Activated naive CD4-positive, alpha-beta T cell (primary cell): ENCODE measurements at places on chromosomes 6 and 20.

GRCh38 chr6:75691012-75691411 is 58.0 kb upstream of the MYO6 start:
- DNase-seq: no peak

DNA sequence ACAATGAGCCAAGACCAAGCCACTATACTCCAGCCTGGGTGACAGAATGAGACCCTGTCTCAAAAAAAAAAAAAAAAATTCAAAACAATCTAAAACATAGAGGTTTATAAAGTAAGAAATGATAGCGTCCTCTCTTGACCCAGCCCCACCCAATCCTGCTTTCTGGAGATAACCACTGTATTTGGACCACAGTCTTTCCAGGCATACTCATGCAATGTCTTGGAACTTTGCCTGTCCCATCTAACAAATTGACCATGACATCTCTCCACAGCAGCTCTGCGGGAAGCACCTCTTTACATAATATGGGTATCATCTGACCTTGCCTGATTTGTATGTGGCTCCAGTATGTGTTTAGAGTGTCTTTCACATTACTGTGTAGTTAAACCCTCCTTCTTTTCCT is 9.1 kb upstream of the SHLD1 start:
- no peak for DNase-seq

DNA sequence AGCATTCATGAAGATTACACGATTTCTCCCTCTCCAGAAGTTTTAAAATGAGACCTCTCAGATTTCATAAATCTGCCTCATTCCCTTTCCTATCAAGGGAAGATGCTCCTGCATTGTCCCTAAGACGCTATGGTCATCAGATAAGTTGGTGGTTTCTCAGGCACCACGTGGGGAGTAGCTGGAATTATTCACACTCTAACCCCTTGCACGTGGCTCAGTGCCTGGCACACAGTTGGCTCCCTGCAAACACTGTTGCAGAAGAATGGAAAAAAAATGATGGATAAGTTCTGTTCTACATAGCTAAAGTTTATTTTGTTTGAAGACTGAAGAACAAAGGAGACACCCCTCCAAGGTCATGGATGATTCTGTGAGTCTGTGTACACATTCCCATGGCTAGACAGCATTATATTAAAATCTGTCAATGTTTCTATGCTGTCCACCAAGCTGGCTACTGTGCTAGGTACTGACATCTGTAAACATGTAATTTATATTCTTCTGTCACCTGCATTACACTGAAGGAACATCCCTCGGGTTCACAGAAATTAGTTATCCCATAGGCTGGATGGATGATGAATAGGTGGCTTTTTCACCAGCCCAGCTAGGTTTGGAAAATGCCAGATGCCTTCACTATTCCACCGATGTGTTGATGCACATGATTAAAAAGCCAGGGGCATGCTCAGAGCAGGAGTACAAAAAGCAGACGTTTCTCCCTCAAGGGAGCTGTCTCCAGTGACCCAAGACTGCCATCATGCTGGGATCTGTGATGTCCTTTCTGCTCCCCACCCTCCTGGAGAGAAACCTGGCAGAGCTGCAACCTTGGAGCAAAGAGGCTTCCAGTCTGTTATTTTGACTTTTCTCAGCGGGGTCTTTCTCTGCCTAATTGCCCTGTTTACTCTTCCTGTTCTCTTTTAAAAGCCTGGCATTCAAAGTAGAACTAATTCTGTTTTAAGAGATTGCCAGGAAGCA is 610.5 kb downstream of the UTRN start:
- no peak for DNase-seq

DNA sequence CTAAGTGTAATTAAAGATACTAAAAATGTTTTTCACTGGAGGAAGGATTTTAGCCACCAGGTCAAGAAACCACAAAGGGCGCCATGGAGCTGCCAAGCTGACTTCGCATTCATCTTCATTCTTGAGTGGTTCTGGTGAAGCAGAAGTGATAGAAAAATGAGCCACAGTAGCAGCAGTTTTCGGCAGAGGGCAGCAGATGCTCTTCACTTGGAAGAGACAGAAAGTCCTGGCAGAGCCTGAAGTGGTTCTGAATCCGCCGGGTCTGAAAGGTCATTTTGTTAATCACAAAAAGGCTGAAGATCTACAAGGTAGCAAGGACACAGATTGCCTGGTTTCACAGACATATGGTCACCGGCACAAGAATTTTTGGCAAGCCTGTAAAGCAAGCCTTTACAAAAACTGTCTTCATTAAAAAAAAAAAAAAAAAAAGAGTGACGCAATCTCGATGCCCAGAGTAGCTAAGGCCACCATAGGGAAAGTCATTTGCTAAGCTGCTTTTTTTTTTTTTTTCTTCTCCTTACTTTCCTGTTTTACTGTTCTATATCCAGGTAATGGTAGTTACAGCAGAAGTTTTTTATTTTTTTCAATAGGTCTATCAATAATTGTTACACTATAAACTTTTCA is 345.1 kb upstream of the AGPAT4 start:
- DNase-seq: no peak

DNA sequence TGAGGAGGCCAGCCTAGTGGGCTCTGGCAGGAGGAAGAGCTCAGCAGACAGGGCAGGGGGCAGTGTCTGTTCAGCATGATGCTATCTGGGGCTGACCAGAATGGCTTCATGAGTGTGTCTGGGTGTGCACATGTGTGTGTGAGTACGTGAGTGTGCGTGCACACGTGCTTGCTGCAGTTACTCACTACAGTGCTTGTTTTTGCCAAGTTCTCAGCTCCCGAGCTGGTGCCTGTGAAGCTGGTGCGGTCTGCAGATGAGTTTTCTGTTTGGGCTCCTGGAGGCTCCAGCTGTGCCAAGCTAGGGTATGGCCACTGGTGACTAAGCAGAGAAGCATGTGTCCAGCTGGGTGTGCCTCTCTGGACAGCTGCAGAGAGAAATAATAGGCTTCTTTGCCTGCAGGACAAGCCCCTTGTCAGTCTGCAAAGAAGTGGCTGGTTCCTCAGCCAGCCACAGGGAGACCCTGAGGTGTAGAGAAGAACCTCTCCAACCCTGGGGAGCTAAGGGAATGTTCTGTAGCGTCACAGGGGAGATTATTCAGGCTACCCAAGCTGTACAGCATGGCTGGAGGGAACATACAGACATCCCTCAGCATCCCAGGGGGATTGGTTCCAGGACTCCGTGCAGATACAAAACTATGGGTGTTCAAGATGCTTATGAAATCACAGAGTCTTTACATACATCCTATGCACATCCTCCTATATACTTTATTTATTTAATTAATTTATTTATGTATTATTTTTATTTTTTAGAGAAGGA is 40.2 kb upstream of the FAM50B start:
- no peak for DNase-seq

DNA sequence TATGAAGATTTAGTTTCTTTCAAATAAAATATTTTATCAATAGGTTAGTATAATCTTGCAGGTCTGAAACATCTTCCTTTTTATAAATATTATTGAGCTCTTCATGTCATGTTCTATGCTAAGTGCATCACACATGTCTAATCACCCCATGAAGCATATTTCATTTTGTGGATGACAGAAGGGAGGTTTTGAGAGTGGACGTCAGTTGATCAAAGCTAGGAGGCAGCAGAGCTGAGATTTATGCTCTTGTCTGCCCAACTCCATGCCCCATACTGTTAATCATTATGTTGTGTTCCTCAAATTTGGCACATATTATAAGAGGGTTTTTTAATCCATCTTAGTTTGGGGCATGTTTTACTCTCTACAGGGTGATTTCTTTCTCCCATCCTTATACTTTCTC is 22.7 kb downstream of the DSE start:
- no peak for DNase-seq

GRCh38 chr6:156026486-156027247 is 571.0 kb upstream of the NOX3 start:
- DNase-seq: no peak

DNA sequence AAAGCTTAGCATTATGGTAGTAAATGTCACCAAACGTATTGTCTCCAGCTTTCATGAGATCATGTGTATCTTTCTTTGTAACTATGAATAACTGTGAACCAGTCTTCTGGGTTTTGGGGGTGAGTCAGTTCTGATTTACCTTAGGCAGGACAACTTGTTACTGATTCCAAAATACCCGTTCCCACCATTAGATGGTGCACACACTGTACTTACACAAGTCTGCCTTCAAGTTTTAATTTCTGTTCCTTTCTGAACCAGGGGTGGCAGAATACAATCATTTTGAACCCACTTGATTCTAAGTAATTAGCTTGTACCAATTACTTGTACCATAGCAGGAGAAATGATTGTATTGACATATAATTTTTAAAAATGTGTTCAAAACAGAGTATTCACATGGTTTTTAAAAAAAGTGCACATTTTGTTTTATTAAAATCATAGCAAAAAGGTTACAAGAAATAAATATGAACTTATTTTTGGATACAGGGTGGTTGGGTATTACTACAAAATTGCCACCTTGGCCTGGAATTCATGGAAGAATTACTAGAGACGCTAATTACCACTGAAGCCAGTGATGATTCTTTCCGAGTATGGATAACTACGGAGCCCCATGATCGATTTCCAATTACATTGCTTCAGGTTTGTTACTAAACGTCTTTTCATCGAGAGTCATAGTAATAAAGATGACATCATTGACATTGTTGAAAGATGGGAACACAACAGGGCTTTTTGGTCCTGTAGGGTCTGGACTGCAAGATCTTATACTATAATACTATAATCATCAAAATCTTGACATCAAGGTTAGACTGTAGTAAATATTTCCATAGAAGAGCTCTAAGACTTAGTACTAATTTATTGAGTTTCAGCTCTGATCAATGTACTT is 75.2 kb upstream of the GLP1R start:
- no peak for DNase-seq

GRCh38 chr6:107716688-107717089 is 107.4 kb downstream of the SCML4 start:
- no peak for DNase-seq

DNA sequence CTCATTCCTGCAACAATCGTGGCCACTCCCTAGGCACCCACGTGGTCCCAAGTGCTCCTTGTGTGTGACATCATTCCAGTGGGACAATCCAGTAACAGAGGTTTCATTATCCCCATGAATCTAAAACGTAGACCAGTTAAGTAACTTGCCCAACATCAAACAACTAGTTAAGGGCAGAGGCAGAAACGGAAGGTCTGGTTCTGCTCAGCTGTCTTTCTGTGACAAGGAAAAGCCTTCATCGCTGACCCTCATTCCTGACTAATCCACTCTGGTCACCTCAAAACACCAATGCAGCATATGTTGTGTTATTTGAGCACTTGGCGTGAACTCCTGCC is 261.4 kb upstream of the JARID2 start:
- no peak for DNase-seq

GRCh38 chr20:13777171-13777601 is 7.5 kb downstream of the ESF1 start:
- DNase-seq: no peak

- DNase-seq: no peak
These were observed 51.3 kb downstream of the PTPN1 start for GRCh38 chr20:50561379-50562078.

GRCh38 chr20:63682384-63683139 is 13.9 kb upstream of the TNFRSF6B start:
- DNase-seq: no peak

GRCh38 chr6:158226655-158227512 is 58.7 kb downstream of the GTF2H5 start:
- DNase-seq: no peak

DNA sequence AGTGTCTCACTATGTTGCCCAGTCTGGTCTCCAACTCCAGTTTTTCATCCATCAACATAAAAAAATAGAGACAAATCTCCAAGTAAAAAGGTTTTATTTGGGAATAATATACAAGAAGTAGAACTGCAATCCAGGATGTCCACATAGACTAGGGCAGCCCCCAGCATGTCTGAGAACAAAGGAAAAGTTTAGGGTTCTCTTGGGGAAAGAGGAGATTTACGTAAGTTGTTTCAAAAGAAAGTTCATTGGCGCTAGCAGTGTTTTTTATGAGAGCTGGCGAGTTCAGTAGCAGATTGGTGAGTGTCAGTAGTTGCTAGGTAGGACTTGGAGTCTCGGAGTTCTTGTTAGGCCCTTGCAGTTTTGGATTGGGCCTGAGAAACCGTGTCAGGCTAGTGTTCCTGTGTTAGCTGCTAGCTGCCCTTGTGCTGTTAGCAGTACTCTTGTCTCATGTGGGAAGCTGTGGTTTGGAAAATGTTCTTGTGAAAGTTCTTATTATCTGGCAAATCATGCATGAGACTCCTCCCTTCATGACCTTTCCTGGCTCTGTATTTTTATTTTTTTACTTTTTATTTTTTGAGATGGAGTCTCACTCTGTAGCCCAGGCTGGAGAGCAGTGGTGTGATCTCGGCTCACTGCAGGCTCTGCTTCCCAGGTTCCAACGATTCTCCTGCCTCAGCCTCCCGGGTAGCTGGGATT is 24.7 kb downstream of the TTLL9 start:
- DNase-seq: no peak

DNA sequence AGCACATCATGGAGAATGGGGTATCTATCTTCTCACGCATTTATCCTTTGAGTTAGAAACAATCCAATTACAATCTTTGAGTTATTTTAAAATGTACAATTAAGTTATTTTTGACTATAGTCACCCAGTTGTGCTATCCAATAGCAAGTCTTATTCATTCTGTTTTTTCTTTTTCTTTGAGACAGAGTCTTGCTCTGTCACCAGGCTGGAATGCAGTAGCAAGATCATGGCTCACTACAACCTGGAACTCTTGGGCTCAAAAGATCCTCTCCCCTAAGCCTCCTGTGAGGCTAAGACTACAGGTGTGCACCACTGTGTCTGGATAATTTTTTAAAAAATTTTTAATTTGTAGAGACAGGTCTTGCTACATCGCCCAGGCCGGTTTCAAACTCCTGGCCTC is 201.5 kb upstream of the ZNF217 start:
- no peak for DNase-seq

GRCh38 chr6:81929828-81930227 is 177.3 kb upstream of the TENT5A start:
- DNase-seq: no peak

GRCh38 chr6:158205169-158205944 is 37.2 kb downstream of the GTF2H5 start:
- DNase-seq: no peak

DNA sequence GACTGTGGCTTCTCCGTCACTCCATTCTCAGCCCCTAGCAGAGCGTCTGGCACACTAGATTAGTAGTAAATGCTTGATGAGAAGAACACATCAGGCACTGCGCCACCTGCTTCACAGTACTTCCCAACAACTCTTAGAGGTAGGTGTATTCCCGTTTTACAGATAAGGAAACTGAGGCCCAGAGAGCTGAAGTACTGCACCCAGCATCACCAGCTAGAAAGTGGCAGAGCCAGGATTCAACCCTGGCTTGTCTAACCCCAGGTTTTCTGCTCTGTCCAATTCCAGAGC is 3.5 kb downstream of the PRND start:
- no peak for DNase-seq

GRCh38 chr6:15513801-15514711 is 148.8 kb downstream of the DTNBP1 start:
- no peak for DNase-seq

DNA sequence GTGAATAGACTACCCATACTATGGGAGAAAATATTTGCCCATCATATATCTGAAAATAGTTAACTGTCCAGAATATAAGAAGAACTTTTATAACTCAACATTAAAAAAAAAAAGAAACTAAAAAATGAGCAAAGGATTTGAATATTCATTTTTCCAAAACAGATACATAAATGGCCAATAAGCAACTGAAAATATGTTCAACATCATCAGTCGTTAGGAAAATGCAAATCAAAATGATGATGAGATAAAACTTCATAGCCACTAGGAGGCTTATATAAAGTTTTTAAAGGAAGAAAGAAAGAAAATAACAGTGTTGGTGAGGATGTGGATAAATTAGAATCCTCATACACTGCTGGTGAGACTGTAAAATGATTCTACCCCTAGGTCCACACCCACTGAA is 32.6 kb upstream of the HMGN3 start:
- DNase-seq: no peak

- DNase-seq: no peak
These were observed 4.0 kb downstream of the CITED2 start for GRCh38 chr6:139370283-139370998.
